Amygdala (tissue), 56 donors: ENCODE measurements at places on chromosomes 2 and 18.

DNA sequence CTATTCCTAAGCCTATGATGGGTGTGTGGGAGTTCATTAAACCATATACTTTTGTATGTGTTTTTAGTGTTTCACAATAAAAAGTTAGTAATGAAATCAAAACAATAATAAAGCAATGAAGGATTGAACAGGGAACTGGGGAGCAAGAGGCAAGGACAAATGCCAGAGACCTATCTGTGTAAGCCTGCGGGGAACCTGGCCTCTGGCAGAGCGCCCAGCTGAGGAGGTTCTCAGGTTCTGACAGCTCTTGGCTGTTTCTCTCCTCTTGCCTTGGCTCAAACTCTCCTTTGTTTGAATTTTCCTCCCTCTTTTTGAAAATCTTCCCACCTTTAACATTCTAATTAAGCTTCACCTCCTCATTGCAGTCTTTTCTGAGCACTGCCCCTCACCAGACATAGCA, 200.0 kb upstream of the NCKAP5 start:
- no peak for DNase-seq

DNA sequence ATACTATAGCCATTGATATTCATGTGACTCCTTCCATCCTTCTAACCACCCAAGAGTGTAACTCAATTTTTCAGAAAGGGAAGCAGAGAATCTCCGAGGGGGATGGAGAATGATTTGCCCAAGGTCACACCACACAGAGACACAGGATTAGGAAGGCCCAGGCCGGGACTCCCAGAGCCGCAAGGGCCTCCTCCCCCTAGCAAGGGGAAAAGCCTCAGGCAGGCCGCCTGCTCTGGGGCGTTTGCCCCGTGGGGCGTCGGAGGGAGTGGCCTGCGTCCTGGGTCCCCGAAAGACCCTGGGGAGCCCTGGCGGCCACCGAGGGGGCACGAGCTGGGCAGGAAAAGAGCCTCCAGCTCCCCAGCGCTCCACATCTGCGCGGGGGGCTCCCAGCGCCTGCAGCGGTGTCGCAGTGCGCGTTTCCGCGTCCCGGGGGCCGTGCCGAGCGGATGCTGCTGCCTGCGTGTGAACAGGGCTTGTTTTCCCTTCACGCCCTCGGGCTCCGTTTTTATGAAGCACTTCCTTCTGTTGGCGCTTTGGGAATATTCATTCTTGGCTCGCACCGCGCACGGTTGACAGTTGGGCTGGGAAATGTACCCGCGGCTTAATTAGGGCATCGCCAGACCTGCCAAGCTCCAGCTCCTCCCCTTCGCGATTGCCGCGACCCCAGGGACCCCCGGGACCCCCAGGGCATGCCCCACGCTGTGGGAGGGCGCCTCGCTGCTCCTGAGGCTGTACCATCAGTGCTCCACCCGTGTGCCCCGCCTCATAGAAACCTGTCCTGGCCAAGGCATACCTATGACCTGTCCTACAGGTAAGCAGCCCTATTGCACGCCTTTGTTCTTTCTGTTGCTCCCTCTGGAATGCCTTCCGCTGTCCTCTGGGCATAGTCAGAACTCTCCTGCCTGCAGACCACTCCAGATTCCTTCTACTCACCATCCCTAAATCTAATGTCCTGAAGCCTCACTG, 158.9 kb upstream of the GLI2 start:
- peak; percentile 17 for DNase-seq

- no peak for DNase-seq
Measured at GRCh38 chr2:29789911-29790485, 131.4 kb downstream of the ALK start.

DNA sequence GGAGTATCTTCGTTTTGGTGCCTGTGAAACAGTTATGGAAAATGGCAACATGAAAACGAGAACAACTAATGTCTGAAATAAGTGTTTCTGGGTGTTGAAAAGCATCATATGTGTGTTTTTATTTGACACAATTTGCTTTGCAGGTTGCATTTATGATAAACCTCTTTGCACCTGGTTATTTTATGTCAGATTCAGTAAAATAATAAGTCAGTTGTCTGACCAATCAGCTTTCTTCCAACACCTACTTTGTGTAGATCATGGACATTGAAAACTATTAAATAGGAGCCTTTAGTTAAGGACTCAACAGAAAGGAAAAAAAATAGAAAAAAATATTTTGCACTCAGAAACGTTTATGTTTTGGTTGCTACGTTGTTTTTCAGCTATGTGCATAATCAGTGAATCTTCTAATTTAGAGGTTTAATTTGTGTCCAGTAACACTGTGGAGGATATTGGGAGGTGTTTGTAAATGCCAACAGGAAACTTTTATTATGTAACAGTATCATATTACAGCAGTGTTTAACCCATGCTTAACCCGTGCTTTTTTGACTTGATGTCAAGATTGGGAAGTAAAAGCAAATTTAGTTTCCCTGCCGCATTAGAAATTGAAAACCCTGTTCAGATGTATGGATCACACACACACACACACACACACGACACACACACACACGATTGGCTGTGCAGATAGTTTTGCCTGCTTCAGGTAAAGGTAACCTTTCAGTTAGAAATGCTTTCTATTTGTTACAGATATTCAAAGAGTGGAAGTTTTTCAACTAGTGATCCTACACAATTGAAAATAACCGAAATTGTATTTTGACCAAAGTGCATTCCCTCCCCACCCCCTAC, 2.6 kb downstream of the PKP4 start:
- no peak for DNase-seq

- DNase-seq = no peak
Measured at GRCh38 chr2:5665066-5665465, 27.1 kb upstream of the SOX11 start.

GRCh38 chr2:69299772-69300516, 87.1 kb downstream of the GFPT1 start:
- DNase-seq = no peak

- no peak for DNase-seq
Measured at GRCh38 chr2:9634133-9634532, 3.3 kb upstream of the YWHAQ start.

- DNase-seq = no peak
Measured at GRCh38 chr2:86274265-86274917, 63.0 kb downstream of the REEP1 start.

DNA sequence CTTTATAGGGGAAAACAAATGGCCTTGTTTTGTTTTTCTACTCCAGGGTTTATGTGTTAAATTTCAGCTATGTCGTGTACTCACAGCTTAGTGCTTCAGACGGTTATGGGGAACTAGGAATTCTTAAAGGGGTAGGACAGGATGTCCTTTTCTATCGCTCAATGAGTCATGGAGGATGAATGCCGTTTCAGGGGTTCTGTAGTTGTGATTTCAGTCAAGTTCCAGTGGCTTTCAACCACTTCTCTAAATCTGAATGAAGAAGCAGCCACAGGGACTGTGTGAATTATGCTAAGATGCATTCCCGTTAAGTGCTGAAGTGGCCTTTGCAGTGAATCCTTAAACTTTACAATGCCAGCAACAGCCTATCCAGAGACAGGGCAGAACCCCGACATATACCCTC, 1231.7 kb upstream of the ZEB2 start:
- DNase-seq = no peak

- DNase-seq = no peak
Measured at GRCh38 chr18:71012789-71013188, 723.9 kb downstream of the SOCS6 start.

DNA sequence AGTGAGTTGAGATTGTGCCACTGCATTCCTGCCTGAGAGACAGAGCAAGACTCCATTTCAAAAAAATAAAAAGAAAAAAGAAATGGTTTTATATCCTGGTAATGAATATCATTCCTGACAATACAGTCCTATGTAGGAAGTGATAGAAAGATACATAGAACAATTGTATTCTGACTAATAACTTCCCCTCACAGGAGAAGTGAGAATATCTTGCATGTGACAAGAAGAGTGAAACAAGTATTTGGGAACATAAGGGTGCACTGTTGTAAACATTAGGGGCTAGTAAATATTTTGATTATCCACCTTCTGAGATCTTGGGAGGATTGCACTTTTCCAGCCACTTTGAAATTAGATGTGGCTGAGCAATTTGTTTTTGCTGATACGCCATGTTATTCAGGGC, 40.7 kb downstream of the KLHL14 start:
- DNase-seq = no peak

- no peak for DNase-seq
Measured at GRCh38 chr2:135969655-135970387, 15.6 kb downstream of the DARS1 start.

- no peak for DNase-seq
Measured at GRCh38 chr2:219045937-219046550, 4.7 kb upstream of the CFAP65 start.

- no peak for DNase-seq
Measured at GRCh38 chr2:31748041-31748440, 167.3 kb upstream of the SRD5A2 start.

DNA sequence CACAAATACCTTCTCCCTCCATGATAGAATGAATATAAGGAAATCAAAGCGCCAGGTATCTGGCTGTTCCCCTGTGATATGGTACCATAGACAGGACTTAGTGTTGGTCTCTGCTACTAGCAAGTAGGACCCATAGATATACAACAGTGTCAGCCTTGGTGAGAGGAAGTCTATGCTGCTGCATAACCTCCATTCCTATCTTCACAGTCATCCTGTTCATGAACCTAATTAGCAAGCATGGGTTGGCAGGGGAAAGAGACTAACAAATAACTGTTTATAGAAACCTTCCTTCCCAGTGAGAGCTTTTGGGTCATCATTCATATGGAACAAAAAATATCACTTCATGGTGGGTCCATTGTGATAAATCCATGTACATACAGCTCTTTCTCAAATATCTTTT, 188.9 kb upstream of the FAM98A start:
- DNase-seq = no peak

- no peak for DNase-seq
Measured at GRCh38 chr2:38145236-38145635, 69.3 kb upstream of the CYP1B1 start.

DNA sequence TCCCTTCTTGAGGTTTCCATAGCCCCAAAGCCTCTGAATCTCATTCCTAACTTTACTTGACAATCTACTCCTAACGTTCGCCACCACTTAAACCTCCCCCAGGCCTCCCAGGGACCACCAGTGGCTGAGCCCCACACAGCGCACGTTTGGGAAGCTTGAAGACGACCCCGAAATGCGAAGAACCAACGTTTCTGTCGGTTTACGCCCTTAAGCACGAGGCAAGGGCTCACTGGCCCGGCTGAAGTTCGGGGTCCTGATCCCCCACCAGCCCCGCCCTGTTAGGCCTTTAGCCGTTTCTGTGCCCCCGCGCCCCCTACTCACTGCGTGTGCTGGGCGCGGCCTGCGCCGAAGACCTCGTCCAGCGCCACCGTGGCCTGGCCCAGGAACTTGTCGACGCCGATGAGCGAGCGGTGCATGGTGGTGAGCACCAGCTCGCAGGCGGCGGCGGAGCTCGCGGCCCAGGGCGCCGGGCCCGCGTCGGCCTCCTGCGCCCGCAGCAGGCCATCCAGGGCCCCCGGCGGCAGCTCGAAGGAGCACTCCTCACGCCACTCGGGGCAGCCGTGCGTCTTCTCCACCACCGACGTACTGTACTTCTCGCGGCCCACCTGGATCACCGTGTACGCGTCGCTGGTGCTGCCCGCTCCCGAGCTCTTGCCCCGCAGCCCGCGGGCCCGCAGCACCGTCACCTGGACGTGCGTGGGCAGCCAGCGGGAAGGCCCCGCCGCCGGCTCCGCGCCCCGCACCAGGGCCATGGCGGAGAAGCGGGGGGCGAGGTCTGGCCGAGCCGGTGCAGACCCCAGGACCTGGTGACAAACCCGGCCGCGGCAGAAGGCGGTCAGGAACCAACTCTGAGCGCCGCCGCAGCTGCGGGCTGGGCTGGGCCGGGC, 479 bp downstream of the RAB11FIP5 start:
- no peak for DNase-seq

DNA sequence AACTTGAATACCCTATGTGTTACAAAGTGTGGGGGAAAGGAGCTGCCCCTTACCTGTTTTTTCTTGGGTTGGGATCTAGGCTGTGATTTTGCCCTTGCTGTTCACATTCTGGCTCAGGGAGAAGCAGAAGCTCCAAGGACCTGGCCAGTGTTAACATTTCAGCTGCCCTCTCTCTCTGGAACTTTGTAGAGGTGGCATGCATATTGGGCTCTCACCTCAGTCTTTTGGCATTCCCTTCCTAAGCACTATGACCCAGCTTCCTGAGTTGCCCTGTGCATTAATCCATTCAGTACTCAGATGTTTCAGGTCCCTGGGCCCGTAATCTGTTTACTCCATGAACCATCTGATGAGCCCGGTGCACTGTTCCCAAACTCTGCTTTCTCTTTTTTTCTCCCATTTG, 12.1 kb downstream of the LCLAT1 start:
- DNase-seq = no peak

DNA sequence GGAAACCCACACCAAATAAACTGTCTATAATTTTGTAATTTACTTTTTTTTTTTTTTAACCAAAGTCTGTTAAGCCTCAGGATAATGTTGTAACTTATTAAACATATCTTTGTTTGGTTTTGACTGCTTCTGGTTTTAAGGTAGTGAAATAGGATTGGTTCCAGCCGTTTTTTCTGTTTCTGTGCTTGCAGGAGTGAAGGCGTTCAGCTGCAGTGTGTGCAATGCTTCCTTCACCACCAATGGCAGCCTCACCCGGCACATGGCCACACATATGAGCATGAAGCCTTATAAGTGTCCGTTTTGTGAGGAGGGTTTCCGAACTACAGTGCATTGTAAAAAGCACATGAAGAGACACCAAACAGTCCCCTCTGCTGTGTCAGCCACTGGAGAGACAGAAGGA, 93.1 kb downstream of the ZNF236 start:
- no peak for DNase-seq

DNA sequence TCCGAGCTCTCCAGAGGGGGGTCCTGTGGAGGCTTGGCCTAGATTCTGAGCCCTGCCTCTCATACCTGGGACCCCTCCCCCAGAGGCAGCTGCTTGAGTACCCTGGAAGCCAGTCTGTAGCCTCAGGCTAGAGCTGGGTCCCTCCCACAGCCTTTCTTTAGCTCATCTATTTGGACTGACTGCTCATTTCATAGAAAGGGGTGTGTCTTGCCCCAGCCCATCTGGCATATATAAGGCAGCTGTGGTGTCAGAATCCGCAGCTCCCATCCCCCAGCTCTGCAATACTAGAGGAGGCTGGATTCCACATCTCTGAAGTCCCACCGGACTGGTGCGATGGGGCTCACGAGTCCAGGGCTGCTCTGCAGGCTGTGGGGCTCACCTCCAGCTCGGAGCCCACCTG, 26.1 kb downstream of the MPHOSPH10 start:
- DNase-seq = no peak

DNA sequence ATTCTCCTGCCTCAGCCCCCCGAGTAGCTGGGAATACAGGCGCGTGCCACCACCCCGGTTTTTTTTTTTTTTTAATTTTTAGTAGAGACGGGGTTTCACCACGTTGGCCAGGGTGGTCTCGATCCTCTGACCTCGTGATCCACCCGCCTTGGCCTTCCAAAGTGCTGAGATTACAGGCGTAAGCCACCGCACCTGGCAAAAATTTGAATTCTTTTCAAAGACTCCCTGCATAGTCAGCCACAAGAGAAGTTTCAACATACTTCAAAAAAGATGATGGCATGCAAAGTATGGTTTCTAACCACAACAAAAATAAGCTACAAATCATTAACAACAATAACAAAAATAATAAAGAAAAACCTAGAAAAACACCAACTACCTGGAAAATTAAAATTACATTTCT, 22.0 kb downstream of the HYCC2 start:
- DNase-seq = no peak

- DNase-seq = no peak
Measured at GRCh38 chr2:157919181-157919580, 43.1 kb upstream of the ACVR1 start.

GRCh38 chr2:29615183-29615582, 306.2 kb downstream of the ALK start:
- no peak for DNase-seq

- no peak for DNase-seq
Measured at GRCh38 chr18:59132810-59133465, 6.7 kb upstream of the SEC11C start.
